Stomach (tissue), 19 donors: ENCODE measurements at places on chromosomes 3 and 15.

- DNase-seq = no peak
Measured at GRCh38 chr3:6321999-6322398, 538.9 kb upstream of the GRM7 start.

- peak; percentile 67 for DNase-seq
Measured at GRCh38 chr15:70091726-70092463, 5.8 kb downstream of the TLE3 start.

- DNase-seq = no peak
Measured at GRCh38 chr3:196280689-196281440, 6.7 kb downstream of the PCYT1A start.

DNA sequence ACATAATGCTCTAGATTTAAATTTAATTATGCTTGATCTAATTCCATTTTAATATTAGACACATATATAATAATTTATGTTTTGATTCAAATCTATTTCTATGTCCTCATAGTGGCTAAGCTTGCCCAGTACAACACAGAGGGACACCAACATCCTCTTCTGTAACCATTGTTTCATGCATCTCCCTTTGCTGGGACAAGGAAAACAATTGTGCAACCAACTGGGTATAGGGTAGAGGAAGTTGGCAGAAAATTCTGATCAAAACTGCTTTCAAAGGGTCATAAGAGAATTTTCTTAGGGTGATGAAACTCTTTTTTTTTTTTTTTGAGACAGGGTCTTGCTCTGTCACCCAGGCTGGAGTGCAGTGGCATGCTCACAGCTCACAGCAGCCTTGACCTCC is 121.4 kb upstream of the SGO1 start:
- no peak for DNase-seq

DNA sequence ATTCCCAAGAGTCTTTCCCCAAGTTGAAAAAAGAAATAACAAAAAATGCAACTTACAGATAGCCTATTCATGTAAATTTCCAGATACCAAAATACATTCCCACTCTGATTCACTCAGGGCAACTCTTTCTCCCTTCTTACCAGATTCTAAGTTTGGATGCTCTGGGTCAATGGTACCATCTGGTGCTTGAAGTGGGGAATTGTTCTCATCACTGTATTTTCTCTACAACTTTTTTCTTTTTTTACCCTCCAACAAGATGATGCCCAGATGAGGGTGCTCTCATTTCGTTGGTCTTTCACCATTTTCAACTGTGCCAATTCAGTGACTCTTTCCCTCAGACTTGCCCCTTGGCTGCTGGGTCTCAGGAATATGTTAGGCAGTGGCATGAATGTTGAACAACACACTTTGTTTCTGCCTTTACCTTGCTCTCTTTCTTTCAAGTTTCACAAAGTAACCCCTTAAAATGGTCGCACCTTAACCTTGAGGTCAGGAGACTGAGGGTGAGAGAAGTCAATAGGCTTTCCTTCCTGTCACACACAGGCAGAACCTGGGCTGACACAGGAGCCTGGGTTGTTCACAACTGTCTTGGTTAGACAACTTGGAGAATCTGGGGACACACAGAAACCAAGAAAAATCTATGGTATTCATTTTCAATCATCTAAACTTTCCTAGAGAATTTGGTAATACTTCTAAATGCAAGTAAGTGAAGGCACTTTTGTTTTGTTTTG is 330.7 kb upstream of the SLCO3A1 start:
- peak; percentile 51 for DNase-seq

DNA sequence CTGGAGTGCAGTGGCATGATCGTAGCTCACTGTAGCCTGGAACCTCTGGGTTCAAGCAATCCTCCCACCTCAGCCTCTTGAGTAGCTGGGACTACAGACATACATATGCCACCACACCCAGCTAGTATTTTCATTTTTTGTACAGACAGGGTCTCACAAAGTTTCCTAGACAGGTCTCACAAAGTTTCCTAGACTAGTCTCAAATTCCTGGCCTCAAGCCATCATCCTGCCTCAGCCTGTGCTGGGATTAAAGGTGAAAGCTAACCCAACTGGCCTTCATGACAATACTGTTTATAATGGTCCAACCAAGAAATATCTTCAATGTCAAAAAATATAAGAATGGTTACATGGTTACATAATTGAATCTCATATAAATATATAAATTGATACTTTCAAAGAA is 24.0 kb downstream of the GPR176 start:
- DNase-seq = no peak
